ENCODE measurements at places on chromosomes 3 and 15.

DNA sequence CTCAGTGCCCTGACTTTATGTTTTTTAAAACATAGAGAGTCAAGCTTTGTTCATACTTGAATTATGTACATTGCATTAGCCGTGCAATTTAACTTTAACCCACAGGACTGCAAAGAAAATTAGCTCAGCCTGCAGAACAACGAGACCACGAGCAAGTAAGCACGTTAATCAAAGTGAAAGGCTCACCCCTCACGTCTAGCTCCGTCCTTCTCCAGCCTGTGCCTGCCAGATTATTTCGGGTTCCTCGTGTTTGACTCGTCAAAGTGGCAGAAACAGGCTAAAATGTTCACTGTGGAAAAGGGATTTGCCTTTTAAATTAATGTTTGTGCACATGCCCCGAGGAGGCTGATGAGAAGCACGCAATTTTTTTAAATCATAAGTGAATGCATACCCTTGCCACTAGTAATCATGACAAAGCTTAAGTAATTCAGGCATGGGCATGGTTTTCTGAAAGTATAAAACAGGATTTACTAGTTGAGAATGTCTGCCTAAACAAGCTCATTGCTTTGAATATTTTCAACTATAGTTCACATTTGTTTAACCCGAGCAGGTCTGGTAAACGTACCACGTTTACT lies 15.3 kb downstream of the ZBTB38 start:
- no peak for DNase-seq

DNA sequence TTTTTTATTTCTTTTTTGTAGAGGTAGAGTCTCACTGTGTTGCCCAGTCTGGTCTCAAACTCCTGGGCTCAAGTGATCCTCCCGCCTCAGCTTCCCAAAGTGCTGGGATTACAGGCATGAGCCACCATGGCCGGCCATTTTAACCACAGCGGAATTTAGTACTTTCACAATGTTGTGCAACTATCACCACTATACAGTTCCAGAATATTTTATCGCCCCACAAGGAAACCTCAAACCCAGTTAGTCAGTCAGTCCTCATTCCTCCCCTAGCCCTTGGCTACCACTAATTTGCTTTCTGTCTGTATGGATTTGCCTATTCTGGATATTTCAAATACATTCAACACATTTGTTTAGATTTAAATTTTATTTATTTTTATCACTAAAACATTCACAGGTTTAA lies 15.5 kb upstream of the HOMER2 start:
- DNase-seq = no peak

DNA sequence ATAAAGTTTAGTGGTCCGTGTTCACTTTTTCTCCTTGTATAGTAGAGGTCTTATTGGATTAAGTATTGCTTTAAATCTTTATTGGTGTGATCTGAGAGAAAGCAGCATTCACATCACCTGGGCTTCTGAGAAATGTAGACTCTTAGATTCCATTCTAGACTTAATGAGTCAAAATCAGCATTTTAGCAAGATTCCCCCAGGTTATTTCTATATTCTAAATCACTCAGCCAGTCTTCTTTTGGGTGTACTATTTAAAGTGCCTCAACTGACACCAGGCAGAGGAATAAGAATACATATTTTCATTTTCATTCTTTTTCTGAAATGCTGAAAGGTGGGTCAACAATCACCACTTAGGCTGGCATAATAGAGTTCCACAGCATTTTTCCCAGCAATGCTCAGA lies 481.7 kb downstream of the TUSC7 start:
- DNase-seq = no peak

DNA sequence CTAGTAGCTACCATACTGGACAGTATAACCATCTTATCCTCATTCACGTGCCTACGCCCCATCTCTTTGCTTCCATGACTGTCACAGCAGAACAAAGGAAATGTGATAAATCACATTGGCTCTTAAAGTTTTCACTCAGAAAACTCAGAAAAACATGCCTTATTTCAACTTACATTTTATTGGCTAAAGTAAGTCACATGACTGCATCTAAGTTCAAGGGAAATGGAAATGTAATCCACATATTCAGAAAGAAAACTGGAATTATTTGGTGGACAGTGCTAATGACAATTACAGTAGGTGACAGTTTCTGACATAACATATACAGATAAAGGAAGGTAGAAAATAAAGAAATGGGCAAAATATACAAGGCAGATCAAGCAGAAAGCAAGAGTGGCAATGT lies 37.4 kb upstream of the VILL start:
- DNase-seq = no peak

Measured in activated naive CD4-positive, alpha-beta T cell treated with anti-CD3 and anti-CD28 coated beads, Interleukin-2, amount 50 U/mL, for 16 hours (primary cell).